ENCODE measurements at places on chromosomes 1 and 21. TPM values are rescaled to one million over a fixed set of nuclear protein-coding genes. Genes with fewer than 3 reads are reported as not detected.

PDPN gene
- total RNA-seq: 7.6 TPM

FLG gene
- total RNA-seq: not detected

NHLH1 gene
- total RNA-seq: not detected

GJC2 gene
- total RNA-seq: 0.14 TPM

GNAT2 gene
- not detected for total RNA-seq

FAM163A gene
- total RNA-seq: not detected

Measured in epithelial cell of proximal tubule (primary cell).